Stimulated activated CD4-positive, alpha-beta T cell treated with anti-CD3 and anti-CD28 coated beads, Interleukin-12 subunit alpha, Interleukin-12 subunit beta, amount 100 ng/mL, for 48 hours (primary cell): ENCODE measurements at places on chromosomes 11 and 22.
A peak's percentile ranks its signal among the peaks of the same experiment; 100 is the strongest.

DNA sequence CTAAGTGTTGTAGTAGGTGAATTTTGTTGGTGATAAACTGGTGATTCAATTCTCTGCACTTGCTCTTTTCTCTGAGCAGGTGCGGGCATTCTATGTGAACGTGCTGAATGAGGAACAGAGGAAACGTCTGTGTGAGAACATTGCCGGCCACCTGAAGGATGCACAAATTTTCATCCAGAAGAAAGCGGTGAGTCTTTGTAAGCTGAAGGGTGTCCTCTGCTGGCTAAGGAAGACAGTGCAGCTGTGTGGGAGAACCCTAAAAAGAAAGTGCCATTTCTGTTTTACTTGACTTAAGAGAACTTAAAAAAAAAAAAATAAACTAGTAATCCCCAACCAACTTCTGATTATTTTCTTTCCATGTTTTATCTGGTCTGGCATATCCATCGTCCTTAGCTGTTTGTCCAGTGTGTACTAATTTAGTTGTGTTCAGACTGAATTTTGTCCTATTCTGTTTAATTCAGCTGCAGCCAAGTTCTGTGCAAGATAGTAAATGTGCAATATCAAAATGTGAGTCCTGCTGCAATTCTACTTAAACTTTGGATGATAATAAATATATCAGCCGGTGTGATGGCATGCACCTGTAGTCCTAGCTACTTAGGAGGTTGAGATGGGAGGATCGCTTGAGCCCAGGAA, 29.6 kb downstream of the CAT start:
- DNase-seq = peak; percentile 59

DNA sequence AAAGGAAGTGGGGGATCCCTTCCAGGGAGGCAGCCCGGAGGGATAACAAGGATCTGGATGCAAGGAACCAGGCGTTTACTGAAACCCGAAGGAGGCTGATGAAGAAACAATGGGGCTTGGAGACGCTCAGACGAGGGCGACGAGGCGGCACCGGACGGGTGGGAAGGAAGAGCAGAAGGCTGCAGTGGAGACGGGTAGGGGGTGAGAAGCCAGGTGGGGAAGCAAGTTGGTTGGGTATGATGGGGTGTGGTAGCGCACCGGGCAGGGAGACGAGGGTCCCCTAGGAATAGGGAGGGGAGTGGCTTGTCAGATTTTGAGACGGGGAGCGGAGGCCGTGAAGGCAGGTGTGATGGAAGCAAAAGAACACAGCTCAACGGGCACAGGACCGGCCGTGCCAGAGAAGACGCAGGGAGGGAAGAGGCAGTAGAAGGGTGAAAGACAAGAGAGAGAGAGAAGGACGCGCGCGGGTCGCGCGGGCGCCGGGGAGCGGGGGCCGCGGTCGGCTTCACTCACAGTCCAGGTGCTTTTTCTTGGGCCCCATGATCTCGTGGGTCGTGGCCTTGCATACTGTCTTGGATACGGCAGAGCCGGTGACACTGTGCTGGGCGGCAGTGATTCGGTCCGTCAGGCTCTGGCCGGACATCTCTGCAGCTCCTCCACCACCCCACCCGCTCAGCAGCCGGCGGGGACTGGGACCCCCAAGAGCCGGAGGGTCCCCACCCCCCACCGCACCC, 579 bp downstream of the PICALM start:
- peak; percentile 37 for DNase-seq

DNA sequence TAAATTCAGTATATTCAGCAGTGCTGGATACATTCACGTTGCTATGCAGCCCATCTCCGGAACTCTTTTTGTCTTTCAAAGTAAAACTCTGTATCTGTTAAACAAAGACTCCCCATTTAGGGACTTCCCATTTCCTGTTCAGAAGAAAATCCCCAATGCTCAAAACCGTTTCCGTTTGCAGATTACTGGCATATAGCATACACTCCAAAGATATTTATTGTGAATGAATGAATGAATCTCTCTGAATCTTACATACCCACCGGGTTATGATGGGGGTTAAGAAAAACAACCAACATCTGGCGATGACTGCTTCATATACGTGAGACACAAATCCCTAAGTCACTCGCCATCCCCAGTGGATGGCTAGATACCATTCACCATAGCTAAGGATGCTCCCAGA, 1.6 kb downstream of the THY1 start:
- no peak for DNase-seq

GRCh38 chr22:24068717-24069297, 57.7 kb downstream of the CABIN1 start:
- no peak for DNase-seq

- no peak for DNase-seq
These were observed 21.6 kb upstream of the TMEM191C start for GRCh38 chr22:21445437-21446127.

GRCh38 chr11:14409891-14410290, 50.9 kb upstream of the RRAS2 start:
- DNase-seq = no peak

DNA sequence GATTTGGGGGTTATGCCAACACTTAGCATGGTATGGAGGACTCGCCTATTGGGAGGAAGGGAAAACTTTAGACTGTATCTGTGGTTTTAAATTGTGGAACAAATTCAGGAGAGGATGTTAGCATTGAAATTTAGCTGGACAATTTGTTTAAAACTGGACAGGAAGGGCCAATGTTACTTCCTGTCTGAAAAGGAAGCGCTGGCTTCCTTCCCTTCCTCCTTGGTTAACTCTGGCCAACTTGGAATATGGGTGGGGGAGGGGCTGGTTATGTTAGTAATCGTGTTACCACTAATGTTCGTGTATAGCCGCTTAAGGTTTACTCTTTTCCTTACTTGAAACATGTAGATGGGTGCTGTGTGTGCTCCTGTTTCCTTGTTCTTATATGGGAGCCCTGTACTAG, 13.9 kb downstream of the CTNND1 start:
- no peak for DNase-seq

DNA sequence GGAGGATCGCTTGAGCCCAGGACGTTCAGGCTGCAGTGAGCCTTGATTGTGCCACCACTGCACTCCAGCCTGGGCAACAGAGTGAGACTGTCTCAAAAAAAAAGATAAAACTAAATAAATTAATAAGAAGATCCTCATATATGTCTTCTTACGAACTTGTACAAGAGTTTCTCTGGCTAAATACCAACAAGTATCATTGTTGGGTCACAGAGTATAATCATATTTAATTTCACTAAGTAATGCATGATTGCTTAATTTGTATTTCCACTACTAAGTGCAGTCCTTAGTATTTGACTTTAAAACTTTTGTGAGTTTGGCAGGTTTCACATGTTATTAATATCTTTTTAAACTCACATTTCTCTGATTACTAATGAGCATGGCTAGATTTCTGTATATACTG, 60.9 kb downstream of the PACS1 start:
- DNase-seq = no peak

DNA sequence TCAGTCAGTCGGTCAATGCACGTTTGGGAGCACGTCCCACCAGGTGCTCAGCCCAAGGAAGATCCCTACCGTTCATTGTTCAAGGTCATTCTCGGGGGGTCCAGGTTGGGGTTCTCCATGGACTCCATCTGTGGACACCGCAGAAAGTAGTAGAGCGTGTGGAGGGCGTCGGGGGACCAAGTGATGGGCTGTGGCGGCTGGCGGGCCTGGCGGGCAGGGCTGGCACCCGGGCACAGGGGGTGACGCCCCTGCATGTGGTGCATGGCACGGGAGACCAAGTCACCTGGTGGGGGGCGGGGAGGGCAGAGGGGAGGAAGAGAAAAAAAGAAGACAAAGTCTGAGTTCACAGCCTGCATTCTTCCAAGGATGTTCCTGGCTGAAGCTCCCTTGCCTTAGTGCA, 91.8 kb downstream of the NAT10 start:
- DNase-seq = no peak

DNA sequence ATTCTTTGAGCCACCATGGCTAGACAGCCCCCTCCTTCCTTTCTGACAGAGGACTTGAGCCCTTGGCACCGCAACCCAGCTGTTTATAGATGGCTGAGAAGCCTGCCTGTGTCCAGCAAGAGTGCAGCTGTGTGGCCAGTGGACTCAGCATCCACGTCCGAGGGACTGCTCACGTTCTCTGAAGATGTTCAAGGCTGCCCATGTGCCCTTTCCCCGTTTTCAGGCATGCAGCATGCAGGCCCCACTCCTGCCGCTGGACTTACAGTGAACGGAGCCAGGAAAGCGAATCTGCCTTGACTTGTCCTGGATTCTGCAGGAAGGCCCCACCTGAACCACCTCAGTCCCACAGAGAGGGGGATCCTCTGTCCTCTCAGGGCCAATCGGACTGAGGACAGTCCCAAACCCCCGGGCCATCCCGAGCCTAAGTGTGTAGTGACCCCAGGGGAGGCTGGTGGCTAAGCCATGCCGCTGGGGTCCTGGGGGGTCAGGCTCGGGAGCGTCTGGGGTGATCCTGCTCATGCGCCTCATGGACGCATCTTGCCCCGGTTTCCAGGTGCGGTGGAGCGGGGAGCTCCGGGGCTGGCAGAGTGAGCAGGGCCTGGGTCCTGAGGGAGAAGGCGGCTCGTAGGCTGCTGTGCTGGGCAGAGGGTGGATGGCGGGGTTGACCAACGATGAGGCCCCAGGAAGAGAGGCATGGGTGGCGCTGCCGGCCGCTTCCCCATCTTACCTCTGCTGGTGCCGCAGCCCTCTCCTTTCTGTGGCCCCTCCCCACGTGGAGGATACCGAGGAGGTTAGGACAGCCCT, 170.7 kb downstream of the CTTN start:
- DNase-seq = no peak

GRCh38 chr11:133545199-133545803, 13.0 kb upstream of the OPCML start:
- DNase-seq = no peak

GRCh38 chr11:84128840-84129239, 842.7 kb upstream of the CCDC90B start:
- no peak for DNase-seq

- DNase-seq = no peak
These were observed 11.9 kb downstream of the APOL2 start for GRCh38 chr22:36227396-36227795.

- no peak for DNase-seq
These were observed 30.7 kb downstream of the PRR5L start for GRCh38 chr11:36326524-36327419.

- DNase-seq = no peak
These were observed 44.9 kb upstream of the ETS1 start for GRCh38 chr11:128632141-128632791.

- no peak for DNase-seq
These were observed 8.6 kb downstream of the HSCB start for GRCh38 chr22:28750471-28750881.

DNA sequence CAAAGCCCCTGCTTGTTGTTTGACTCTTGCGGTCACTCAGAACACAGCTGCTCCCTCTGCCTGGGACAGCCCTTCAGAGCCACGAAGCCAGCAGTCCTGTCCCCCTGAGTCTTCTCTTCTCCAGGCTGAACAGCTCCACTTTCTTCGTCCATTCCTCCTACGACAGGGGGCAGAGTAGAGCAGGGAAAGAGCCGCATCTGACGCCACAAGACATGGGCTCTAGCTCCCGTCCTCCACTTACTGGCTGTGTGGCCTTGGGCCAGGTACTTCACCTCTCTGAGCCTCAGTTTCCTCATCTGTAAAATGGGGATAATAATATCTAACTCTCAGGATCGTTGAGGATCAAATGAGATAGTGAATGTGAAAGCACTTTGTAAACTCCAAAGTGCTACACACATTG, 29.9 kb downstream of the CHRDL2 start:
- no peak for DNase-seq

- DNase-seq = no peak
These were observed 4.9 kb upstream of the KRTAP5-6 start for GRCh38 chr11:1691878-1692707.

- no peak for DNase-seq
These were observed 10.8 kb upstream of the TCF20 start for GRCh38 chr22:42281284-42281683.

DNA sequence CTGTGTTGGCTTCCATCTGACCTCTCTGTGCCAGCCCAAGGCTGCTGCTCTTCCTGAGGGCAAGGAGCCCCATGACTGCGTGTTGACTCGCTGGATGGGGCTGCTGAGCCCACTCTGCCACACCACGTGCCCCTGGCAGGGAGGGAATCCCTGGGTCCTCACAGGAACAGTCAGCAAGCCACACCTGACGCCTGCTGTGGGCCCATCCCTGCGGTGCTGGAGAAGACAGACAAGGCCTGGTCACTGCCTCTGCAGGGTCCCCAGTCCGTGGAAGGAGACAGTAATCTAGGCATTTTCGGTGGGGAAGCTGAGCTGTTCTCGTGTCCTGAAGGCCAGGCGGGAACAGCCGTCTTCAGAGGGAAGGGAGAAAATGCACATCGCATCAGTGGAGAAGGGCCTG, 10.6 kb upstream of the PPP6R3 start:
- DNase-seq = no peak

DNA sequence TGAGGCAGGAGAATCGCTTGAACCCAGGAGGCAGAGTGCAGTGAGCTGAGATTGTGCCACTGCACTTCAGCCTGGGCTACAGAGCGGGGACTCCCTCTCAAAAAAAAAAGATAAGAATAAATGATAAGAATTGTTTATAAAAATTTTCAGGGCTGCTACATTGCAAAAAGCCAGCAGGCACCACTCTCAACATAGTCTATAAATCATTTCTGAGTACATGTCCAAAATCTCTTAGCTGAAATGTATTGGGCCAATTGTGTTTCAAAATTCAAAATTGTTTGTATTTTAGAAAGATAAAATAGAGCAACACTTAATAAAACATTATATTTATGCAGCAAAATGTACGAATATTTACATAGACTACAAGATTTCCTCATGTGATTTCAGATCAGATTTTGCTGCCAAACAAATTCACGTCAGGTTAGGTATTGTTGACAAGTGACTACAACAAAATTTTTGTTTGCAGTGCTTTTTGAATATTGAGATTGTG, 13.9 kb downstream of the PGR start:
- DNase-seq = no peak

DNA sequence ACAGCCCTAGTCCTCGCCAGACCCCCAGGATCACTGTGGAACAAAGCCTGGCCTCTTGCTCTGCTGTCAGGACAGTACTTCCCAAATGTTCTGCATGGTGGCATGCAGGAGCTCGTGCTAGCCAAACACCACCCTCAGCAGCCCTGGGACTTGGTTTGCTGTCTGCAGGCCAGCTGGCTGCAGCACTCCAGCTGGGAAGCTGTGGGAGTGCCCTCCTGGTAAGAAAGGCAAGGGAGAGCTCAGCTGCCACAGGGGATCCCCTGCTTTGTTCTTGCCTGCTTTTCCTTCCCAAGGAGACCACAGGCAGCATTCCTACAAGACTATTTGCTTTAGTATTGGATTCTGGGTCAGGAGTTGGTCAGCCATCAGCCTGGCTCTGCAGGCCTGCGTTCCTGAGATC, 27.9 kb downstream of the TCIRG1 start:
- no peak for DNase-seq

- no peak for DNase-seq
These were observed 7.0 kb downstream of the CD3E start for GRCh38 chr11:118311518-118311917.

DNA sequence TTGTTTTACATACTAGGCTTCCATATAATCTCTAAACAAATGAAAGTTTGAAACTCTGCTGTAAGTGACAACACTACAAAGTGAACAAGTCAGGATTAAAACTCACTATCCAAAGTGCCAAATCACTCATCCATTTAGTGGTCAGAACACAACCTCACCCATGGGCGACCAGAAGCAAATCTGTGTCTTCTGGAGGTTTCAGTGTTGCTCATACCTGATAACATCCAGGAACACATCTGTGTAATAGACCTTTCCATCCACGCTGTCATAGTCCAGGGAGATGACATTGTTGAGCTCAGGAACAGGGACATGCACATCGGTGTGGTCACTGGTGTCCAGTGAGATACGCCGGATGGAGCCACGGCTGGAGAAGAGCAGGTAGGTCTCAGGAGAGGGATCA, 28.5 kb upstream of the CKAP5 start:
- DNase-seq = no peak

GRCh38 chr11:69385144-69385820, 91.3 kb downstream of the MYEOV start:
- no peak for DNase-seq
